PC-9 (cell line): ENCODE measurements at places on chromosomes 3 and 15. TPM values are rescaled to one million over a fixed set of nuclear protein-coding genes. Genes with fewer than 3 reads are reported as not detected.

DNA sequence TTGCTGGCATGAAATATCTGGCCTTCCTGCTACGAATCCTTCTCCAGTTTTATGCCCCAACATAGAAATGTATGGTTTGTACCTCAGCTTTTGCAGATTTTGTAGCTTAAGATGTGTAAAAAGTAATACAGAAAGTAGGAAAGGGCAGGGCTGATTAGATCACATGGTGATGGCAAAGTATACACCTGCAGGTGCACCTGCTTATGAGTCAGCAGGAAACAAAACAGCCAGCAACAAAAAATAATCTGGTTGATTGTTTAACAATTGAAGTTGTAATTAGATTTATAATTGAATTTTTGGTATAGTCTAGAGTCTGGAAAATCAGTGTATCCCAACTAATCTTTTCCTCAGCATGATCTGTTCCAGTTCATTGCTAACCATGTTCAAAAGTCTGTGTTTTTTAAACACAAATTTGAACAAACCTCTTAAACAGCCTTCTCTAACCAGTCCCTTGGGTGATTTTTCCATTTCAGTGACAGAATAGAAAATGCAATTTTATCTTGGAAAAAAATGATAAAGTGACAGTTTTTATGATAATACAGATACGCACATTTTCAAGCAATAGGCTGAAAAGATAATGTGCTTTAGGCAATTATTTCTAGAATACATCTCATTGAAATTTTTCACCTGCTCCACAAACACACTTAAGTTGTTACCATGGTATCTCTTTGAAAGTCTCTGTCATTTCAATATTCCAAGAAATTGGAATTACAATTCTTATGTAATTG, 477.4 kb downstream of the NAALADL2 start:
- no peaks in the 10 kb centered on the region for H3K36me3 ChIP-seq
- no peaks in the 10 kb centered on the region for H3K27me3 ChIP-seq
- H3K4me1 ChIP-seq = peaks cover 15% of the 10 kb centered on the region
- no peak overlapping the region for H3K4me3 ChIP-seq
- peak; percentile 50 for DNase-seq
- H3K27ac ChIP-seq = no peak overlapping the region

Gene ALS2CL
- 67.5 and 71.6 TPM in 2 replicates for total RNA-seq

DNA sequence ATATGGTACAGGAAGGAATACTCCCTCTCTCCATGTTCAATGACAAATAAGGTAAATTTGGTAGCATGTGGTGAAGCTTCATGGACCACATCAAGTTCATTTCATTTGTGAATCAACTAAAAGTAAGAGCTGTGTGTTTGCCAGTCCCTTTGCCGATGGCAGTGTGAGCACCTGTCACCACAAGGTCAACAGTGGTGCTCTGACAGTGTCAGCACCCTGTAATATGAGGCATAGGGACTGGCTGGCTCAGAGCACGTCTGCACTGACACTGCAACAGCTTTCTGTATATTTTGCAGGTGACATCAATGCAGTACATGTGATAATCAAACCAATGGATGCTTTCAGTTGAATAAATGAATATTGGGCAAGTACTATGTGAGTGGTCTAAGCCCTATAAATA, 852.4 kb downstream of the TUSC7 start:
- H3K27ac ChIP-seq = no peak overlapping the region
- DNase-seq = no peak
- H3K36me3 ChIP-seq = no peaks in the 10 kb centered on the region
- H3K4me3 ChIP-seq = no peak overlapping the region
- no peaks in the 10 kb centered on the region for H3K27me3 ChIP-seq

- no peak for DNase-seq
- no peak overlapping the region for H3K27ac ChIP-seq
These were observed 90.9 kb upstream of the ASB14 start for GRCh38 chr3:57383406-57383805.

Gene PLIN1
- 1.0 and 1.3 TPM in 2 replicates for total RNA-seq

- no peak for DNase-seq
- H3K4me1 ChIP-seq = peaks cover 21% of the 10 kb centered on the region
- no peaks in the 10 kb centered on the region for H3K36me3 ChIP-seq
- no peak overlapping the region for H3K4me3 ChIP-seq
- no peaks in the 10 kb centered on the region for H3K27me3 ChIP-seq
These were observed 144.1 kb downstream of the SOX2 start for GRCh38 chr3:181855825-181856224.
